ENCODE measurements at places on chromosomes 5 and 9.
A peak's percentile ranks its signal among the peaks of the same experiment; 100 is the strongest.

DNA sequence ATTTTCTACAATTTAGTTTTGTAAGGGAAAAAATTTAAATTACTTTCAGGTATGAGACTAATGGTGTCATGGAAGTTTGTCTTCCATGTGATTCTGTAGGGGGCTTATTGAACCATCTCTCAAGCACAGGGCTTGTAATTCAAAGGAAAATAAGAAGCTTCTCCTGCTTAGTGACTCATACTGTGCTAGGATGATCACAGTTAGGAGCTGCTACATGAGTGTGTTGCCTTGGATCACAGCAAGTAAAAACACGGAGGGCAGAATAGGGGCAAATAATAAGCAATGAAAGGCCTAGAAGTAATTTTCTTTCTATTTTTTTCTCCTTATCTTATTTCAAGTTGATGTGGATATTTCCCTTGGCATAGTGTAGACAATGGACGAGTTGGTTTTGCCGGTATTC, 28.9 kb downstream of the TMEM167A start:
- no peak for DNase-seq

- DNase-seq = no peak
Measured at GRCh38 chr5:128212191-128212806, 128.7 kb downstream of the SLC12A2 start.

- DNase-seq = no peak
Measured at GRCh38 chr5:160088805-160089204, 30.4 kb downstream of the PWWP2A start.

GRCh38 chr9:96476591-96476990, 26.6 kb downstream of the HABP4 start:
- DNase-seq = no peak

- DNase-seq = no peak
Measured at GRCh38 chr9:136974817-136975535, 2.3 kb upstream of the PTGDS start.

GRCh38 chr9:126965541-126966428, 51.2 kb downstream of the RALGPS1 start:
- peak; percentile 18 for DNase-seq

DNA sequence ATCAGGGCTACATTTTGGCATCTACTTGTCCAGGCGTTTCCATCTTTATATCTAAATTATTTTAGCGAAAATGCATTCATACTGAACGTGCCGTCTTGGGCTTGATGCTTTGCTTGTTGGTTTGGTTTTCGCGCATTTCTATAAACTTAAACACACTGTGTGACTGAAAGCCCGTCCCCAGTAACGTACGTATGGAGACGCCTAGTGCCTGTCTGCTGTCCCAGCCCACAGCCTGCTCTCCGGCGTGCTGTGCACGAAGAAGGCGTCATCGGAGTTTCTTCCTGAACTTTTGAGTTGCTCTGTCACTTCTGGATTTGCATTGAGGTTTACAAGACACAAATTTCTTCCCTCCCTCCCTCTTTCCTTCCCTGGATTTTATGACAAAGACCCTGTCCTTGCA, 40.6 kb upstream of the IRX4 start:
- no peak for DNase-seq

- no peak for DNase-seq
Measured at GRCh38 chr9:136279471-136279870, 24.4 kb downstream of the CCDC187 start.

GRCh38 chr5:63125862-63126261, 547.2 kb downstream of the LRRC70 start:
- DNase-seq = no peak

DNA sequence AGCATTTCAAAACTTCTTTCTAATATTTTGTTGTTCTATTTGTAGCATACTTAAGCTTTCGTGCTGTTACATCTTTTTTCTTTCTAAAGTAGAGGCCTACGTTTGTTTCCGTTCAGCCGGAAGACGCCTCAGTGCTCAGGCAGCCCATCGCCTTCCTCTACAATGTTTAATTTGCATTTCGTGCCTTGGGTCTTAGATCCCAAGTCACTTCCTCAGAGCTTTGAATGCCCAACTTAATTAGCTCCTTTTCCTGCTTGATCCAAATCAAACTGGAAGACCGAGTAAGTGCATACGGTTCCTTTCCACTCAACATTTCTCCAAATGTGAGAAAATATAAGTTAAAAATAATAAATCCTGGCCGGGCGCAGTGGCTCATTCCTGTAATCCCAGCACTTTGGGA, 43.2 kb downstream of the MRPL36 start:
- DNase-seq = no peak

GRCh38 chr9:70043689-70044489, at the start of gene MAMDC2:
MAMDC2 (plus strand) TSS chr9:70043848; CDS start chr9:70044198, 350 bp downstream.
- DNase-seq = peak; percentile 26

GRCh38 chr9:80090317-80090716, 518.6 kb downstream of the TLE4 start:
- DNase-seq = no peak

GRCh38 chr5:50301756-50302155, 139.3 kb downstream of the EMB start:
- DNase-seq = no peak

- no peak for DNase-seq
Measured at GRCh38 chr9:14207352-14207995, 106.5 kb downstream of the NFIB start.

- no peak for DNase-seq
Measured at GRCh38 chr5:61589946-61590345, 257.9 kb downstream of the ZSWIM6 start.

DNA sequence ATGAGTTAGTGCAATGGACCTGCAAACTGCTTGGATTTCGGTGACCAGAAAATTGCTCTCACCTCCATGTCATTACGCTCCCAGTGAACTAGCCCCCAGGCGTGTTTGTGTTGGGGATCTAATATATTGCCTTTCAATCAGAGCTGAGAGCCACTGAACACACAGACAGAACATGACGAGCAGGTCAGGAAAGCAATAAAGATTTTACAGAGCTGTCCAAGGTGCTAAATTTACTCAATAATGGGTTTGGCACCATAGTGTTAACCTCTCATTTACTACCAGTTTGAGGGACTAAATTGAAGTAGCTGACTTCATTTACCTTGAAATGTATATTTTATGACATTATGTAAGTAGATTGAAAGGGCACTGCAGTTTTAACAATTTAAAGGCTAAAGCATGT, 383.0 kb downstream of the EBF1 start:
- no peak for DNase-seq

DNA sequence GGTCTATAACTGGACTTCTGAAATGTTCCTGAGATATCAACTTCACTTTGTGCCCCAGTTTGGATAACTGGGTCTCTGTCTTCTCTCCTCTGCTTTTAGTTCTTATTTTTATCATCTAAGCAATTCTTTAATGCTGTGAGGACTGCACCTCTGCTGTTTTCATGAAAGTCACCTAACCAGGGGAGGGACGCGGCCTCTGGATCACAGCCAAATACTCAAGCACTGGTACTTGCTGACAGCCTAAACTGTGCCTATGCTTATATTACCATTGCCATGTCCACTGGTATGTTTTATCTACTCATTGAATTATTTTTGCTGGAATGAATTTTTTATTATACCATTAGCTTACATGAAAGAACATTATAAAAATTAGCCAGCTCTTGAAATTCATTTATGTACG, 674.0 kb downstream of the DMRTA1 start:
- no peak for DNase-seq

- DNase-seq = no peak
Measured at GRCh38 chr9:16559418-16560188, 310.9 kb downstream of the BNC2 start.

- DNase-seq = no peak
Measured at GRCh38 chr5:73378070-73378469, 70.5 kb downstream of the FOXD1 start.

- no peak for DNase-seq
Measured at GRCh38 chr5:95654196-95654595, 7.6 kb downstream of the RFESD start.

DNA sequence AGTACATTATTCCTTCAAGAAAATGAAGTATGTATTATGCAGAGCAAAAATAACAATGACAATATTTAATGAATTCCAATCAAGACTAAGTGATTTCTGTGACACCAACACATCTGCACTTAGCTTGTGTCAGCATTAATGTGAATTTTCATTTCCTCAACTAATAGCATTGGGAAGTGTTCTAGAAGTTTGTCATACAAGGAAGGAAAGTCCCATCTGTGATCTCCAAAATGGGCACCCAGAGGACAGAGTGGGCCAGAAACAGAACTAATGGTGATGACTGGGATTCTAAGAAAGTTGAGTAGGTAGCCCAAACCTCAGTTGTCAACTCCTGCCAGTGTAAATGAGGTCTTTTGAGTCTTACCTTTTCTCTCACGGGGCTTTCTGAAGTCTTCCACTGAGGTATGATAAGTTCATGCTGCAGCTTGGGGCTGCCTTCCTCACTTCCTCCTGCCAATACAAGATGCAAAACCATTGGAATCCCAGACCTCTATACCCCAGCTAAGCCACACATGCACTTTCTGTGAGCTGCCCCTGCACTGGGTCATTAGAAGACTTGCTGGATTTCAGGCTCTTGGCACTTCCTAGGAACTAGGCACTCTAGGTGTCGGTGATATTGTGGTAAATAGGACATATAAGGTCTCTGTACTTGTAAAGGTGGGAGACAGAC, 4.9 kb downstream of the ADAM19 start:
- no peak for DNase-seq

GRCh38 chr5:35861718-35862117, 5.0 kb downstream of the IL7R start:
- DNase-seq = no peak

GRCh38 chr9:35318741-35319140, 156.9 kb downstream of the UNC13B start:
- no peak for DNase-seq

- no peak for DNase-seq
Measured at GRCh38 chr5:146039420-146039819, 66.0 kb downstream of the PLAC8L1 start.

DNA sequence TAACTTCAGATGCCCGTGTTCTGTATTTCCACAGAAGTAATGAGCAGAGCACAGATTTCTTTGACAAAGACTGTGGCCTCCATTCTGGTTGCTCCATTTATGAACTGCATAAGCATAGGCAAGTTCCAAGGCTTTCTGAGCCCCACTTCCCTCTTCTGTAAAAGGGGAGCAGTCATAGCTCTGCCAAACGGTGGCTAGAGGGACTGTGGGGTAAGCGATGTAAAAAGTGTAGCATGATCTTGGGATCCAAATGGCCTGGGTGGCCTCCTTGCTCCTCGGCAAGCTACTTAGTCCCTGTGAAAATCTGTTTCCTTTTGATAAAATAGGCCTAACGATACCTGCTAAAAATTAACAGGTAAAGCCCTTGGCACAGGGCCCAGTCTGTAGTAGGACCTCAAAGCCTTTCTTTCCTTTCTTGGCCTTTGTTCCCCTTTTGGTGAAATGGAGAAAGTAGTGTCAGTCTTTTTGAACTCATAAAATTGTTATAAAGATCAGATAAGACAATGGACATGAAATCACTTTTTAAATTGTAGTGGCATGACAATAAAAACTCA, 646.6 kb downstream of the ACTL7B start:
- DNase-seq = no peak

DNA sequence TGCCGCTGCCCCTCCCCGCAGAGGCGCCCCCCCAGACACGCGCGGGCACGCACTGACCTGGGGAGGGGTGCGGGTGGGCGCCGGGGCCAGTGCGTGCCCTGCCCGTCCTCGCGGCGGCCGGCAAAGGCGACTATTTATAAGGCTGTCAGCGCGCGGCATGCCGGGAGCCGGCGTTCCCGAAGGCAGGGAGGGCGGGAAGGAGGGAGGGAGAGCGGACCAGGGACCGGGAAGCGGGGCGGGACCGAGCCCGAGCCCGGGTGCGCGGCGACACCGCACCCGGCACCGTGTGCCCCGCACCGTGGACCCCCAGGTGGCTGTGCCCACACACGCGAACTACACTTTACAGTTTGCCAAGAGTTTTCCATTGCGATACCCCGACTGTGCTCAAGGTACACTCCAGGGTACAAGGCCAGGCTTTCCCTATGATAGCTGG, at the start of gene AK1:
AK1 (minus strand) TSS at position 110 of the 433 bp plus-strand sequence. CDS start 3,058 bp downstream, outside the sequence.
- DNase-seq = peak; percentile 77

DNA sequence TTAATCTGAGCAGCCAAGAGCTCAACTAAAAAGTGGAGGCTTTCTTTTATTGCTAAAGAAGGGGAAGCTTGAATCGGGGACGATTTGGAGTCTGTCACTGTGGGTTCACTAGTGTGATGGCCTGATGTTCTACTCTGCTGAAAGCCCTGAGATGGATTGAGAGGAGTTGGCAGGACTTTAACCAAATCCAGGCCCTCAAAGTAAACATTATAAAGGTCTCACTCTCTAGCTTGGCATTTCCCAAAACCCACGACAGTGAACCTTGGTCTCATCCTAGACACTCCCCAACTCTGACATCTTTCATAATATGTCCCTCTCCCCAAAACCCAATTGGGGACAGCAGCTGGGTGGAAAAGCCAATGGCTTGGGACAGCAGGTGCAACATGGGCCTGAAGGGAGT, 32.7 kb downstream of the TMOD1 start:
- no peak for DNase-seq

DNA sequence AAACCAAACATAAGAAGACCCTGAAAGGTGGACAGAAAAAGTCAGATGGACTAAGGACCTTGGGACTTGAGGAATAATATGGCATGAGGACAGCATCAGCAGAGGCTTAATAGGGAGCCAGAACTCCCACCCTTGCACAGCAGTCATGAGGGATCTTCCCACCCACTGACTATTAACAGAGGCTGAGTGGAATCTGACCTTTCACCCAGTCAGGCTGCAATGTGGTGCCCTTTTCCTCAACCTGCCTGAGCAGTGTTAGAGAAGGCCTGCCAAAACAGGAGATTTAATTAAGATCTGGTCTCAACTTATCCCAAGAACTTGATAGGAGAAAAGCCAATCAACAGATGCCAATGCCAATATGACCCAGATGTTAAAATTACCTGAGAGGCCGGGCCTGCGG, 481.9 kb downstream of the KDM4C start:
- no peak for DNase-seq

- DNase-seq = no peak
Measured at GRCh38 chr9:133163504-133164172, at the start of gene GBGT1. GBGT1 (minus strand) TSS chr9:133163914; CDS start chr9:133162412, 1,502 bp downstream.

GRCh38 chr9:18274693-18275092, 199.3 kb upstream of the ADAMTSL1 start:
- DNase-seq = no peak
